ENCODE measurements at places on chromosomes 6 and 20.

DNA sequence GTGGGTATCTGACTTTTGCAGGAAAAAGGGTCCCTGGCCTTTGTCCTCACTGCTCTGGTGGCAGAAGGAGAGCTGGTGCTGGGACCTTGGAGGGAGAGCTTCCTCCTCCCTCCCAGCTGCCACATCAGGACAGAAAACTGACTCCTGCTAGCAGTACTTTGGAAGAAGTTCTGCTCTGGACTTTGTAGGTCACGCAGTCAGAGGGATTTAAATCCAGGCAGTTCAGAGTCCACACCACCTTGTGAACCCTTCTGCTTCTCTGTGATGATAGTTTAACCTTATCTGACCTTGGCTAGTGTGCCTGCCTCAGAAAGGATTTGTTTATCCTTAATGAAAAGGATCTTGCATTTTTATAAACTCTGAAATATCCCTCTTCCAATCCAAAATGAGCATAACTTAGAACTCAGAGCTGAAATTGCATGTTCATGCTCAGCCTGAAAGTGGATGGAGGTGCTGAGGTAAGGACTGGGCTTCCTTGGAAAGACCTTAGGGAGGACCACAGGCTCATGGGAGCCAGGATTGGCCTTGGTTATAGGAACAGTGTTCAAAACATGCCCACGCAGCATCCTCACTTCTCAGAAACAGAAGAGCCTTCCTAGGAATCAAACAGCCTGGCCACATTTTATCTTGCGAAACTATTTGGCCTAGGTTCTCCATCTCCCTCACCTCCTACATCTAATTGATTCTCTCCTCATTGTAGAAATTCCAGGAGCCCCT, 123.9 kb upstream of the SASH1 start:
- DNase-seq, result no peak

GRCh38 chr20:39453890-39454289, 491.7 kb downstream of the DHX35 start:
- no peak for DNase-seq

DNA sequence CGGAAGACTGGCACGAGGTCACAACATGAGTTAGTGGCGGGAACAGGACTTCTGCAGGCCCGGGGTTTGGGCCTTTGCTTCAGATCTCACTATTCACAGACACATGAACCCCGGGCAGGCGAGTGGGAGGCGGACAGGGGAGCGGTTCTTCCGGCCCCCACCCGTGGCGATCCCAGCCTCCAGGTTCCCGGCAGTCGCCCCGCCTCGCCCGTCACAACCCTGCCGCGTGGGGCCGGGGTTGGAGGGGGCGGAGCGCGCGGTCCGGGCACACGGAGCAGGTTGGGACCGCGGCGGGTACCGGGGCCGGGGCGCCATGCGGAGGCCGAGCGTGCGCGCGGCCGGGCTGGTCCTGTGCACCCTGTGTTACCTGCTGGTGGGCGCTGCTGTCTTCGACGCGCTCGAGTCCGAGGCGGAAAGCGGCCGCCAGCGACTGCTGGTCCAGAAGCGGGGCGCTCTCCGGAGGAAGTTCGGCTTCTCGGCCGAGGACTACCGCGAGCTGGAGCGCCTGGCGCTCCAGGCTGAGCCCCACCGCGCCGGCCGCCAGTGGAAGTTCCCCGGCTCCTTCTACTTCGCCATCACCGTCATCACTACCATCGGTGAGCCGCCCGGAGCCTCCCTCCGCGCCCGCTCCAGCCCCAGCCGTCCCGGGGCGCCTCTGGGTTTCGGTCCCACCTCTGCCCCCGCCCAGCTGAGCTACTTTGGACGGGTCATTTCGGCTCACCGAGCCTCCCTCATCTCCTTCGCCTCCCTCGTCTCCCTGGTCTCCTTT, at the start of gene KCNK15:
KCNK15 (plus strand) TSS at position 268 of the 769 bp plus-strand sequence; CDS start at position 314, 46 bp downstream.
- peak; percentile 8 for DNase-seq

DNA sequence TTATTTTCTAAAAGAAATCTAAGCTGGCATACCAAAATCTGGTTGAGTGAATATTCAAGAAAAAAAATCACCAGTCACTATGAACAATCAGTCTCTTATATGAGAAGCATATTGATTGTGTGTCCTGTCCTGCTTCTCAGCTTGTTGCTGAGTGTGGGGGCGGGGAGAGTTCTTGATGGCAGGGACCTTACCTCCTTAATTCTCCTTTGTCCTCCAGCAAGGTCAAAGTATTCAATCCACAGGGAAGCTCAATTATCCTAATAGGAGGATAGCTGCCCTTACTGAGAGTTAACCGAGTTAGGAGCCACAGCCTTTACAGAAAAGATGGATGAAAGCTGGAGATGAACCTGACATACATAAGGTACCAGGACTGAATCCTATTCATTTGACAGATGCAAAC, 154.0 kb downstream of the LY86 start:
- DNase-seq, result no peak

DNA sequence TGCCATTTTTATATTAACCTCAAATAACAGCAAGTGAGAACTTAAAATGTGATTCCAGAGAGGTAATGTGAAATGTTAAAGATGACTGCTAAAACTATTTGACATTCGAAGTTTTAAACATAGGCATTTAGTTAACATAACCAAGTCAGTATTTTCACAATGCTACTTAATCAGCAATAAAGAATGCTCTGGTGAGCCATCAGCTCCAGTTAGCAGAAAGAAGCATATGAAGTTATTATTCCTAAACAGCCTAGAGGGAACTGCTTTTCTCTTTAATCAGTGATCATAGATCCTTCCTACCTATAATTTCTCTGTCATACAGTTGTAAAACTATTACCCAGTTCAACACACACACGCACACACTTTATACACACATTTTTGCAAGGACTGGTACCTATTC, 60.1 kb downstream of the MMS22L start:
- DNase-seq, result no peak
